Activated naive CD4-positive, alpha-beta T cell treated with anti-CD3 and anti-CD28 coated beads, Interleukin-2, amount 50 U/mL, for 72 hours (primary cell): ENCODE measurements at places on chromosomes 1 and 21. TPM values are rescaled to one million over a fixed set of nuclear protein-coding genes. Genes with fewer than 3 reads are reported as not detected.

The OR10J1 gene
- not detected for total RNA-seq

The VHLL gene
- not detected for total RNA-seq

The PPIAL4G gene
- total RNA-seq = 0.36 TPM

The PBX1 gene
- total RNA-seq = 0.19 TPM

The LYPD8 gene
- not detected for total RNA-seq

The CYP4X1 gene
- not detected for total RNA-seq

The CACNA1S gene
- total RNA-seq = not detected

The LRRC53 gene
- not detected for total RNA-seq

The EPRS1 gene
- 192 TPM for total RNA-seq

The RAB25 gene
- 0.89 TPM for total RNA-seq

The CLEC20A gene
- total RNA-seq = not detected

The SON gene
- total RNA-seq = 344 TPM

- no peak for DNase-seq
These were observed 7.6 kb downstream of the RASSF5 start for GRCh38 chr1:206514813-206515387.

GRCh38 chr1:235625340-235625739, 24.2 kb downstream of the GNG4 start:
- no peak for DNase-seq

- DNase-seq = no peak
These were observed 47.1 kb upstream of the LRRC3 start for GRCh38 chr21:44408226-44408625.

DNA sequence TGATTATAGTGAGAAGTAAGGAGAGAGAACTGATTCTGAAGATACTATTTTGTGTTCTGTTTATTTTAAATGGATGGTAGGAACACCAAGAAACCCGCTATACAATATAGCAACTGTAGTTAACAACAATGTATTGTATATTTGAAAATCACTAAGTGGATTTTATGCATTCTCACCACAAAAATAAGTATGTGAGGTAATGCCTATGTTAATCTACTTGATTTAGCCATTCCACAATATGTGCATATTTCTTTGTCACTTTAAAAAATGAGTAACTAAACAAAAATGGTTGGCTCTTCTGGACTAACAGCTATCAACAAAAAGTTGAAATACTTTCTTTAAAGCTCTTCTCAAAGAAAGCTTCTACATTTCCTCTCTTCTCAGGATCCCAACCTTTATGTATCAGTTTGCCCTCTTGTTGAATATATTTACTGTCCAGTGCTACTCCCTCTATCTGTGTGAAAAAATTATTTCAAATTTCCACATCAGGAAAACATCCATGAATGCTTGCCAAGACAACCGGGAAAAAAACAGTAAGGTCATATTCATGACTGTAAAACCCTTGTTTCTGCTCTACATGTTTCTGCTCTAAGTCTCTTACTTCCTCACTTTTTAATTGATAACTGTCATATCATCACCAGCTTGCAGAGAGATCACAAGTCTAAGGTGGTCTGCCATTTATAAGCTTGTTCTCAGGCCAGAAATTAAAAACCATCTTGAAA, 27.0 kb downstream of the CLCA4 start:
- DNase-seq = no peak

GRCh38 chr1:145805057-145805456, 18.8 kb downstream of the RNF115 start:
- DNase-seq = no peak

DNA sequence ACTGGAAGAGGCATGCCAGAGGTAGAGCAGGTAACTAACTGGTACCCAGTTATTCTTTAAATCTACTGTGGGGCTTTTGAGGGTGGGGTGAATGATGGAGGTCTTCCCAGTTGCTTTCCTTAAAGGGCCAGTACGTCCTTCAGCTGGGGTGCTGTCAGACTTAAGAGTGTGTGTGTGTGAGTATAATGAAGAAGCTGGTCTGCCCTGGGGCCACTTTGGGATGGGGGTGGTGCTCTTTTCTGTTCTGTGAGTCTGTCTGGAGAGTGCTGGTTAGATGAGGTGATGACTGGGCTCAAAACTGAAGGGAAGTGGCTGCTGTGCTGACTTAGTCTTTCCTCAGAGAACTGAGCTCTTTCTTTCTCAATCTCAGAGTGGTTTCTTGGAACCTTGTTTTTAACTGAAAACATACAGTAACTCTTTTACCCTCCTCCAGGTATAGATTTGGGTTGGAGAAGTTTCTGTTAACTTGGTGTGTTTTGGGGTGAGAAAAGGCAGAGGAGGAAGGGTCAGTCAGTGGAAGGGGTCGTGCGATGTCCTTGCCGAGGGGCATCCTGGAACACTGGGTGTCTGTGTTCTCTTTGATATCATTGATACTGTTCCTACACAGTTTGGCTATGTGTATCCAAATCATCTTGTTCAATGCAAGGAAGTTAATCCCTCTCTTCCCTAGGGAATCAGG, 746 bp downstream of the MACF1 start:
- peak; percentile 70 for DNase-seq

- no peak for DNase-seq
These were observed at the start of gene CD101 for GRCh38 chr1:117001254-117001927. CD101 (plus strand) TSS chr1:117001760; CDS start chr1:117001818, 58 bp downstream.

DNA sequence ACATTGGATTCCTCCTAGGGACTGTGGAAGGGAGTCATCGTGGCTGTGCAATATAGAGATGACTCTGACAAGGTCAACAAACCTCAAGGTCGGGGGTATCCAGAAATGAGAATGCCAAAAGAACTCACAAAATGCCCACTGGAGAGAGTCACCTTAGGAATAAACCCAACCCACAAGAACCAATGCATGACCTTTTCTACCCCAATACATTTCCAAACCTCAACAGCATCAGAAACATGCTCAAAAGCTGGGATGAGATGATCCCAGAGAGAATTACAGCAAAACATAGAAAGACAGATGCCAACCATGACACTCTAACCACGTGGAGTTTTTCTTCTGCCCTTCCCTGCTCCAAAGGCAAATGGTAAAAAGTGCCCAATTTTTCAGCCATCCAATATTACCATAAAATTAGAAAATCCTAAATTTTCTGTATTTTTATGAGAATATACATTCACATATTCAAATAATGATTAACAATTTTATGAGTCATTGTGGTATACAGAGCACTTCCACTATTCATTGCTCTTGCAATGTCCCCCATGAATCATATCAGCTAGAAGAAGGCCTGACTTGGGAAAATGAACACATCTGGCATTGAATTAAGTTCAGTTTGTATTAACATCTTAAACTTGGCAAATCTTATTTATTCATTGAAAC, 88.2 kb upstream of the PALMD start:
- no peak for DNase-seq

DNA sequence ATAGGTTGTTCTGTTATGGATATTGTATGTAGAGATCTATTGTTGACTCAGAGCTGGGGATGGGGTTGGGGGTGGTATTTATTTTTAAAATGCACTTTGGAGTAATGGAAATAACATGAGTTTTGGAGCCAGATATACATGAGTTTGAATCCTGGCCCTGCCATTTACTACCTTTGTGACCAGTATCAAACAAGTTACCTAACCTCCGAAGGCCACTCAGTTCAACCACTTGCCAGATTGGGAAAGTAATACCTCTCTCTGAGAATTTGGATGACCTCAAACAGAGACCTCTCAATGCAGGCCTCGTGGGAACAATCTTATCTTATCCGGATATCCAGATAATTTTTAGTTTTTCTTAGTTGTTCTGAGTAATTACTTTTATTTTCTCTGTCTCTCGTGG, 181.0 kb downstream of the FGGY start:
- DNase-seq = no peak

DNA sequence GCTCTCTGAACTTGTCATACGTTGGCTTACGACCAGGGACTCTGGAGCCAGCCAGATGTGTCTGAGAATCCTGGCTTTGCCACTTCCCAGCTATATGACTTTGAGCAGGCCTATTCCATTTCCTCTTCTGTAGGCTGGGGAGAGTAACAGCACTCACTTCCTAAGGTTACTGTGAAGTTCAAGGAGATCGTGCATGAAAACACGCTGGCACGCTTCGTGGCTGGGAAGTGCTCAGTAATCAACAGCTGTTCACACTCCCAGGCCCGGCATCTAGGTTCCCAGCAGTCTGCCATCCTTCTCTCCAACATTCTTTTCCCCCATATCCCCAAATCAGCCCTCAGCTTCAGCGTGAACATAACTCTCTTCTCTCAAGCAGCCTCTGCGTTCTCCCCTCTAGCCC, 2.0 kb downstream of the ASCL5 start:
- no peak for DNase-seq

- DNase-seq = no peak
These were observed 38.1 kb downstream of the GADD45A start for GRCh38 chr1:67723126-67723525.

DNA sequence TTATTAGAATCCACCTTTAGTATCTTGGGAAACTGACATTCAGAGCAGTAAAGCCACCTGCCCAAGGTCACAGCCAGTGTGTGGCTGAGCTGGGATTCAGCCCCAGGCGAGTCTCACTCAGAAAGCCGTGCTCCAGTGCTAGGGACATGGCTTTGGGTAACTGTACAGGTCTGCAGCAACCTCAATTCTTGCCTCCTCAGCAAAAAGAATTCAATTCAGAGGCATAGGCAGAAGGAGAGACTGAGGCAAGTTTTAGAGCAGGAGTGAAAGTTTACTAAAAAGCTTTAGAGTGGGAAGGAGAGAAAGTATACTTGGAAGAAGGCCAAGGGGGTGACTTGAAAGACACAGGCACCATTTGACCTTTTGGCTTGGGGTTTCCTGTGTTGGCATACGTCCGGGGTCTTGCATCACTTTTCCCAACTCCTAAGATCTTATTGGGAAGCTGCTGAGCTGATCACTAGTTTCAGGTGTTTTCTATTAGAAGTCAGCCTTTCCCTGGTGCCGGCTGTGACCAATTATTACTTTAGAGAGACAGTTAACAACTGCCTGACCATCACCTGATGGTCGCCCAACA, 529.3 kb downstream of the MATN1 start:
- no peak for DNase-seq

DNA sequence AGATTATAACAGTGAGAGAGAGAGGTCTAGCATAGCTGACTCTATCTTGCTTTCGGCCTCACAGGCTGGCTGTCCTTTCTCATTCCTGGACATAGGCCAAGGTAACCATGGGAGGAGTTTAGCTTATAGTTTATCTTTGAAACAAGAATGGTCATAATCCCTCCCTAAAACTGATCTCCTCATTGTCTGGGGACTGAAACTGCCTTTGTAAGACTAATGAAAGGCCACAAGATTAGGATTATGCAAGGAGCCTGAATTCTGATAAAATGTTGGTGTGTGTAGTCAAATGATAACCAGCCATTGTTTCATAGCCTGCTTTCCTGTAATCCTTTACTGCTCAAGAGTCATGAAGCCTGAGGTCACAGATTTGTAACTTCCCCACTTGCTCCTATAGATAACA, 131.9 kb upstream of the LYPLAL1 start:
- no peak for DNase-seq

DNA sequence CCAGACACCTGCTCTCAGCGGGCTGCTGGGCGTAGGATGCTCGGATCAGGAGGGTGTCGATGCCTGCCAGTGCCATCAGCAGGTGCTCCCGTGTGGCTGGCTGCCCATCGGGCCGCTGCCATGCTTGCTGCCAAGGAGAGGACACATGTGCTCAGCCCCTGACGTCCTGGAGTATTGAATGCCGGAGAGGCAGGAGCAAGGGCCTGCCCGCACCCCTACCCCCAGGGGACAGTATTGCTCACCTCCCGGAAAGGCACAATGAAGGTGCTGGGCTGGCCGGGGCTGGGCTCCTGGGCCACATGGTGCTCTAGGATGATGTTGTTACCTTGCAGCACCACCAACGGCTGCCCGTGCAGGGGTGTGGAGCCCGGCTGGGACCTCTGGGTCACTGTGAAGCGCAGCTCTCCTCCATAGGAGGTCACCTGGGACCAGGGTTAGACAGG, 61.5 kb downstream of the HSPG2 start:
- DNase-seq = no peak

DNA sequence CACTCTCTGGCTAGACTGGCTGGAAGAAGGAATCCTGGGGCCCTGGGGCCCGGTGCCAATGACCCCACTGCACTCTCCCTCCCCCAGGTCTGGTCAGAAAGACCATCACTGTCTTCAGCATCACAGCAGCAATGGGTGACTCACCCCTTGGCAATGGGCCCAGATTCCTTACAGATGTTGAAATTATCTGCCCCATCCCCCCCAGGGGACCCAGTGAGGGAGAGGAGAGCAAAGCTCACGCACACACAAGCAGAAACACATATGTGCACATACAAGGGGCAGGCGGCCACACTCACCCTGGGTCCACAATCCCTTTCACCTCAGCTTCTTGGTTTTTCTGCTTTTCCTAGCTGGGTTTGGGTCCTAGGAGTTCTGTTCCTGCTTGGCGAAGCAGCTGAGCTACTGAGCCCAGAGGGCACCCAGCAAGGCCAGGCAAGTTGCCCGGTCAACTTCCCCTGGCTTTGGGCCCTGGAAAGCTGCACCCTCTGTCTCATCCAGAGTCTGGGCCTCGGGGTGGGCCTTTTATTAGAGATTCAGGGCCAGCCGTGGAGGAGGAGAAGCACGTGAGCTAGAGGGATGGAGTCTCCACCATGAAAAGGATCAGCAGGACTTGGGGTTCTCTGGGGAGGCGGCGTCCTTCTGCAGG, 2.6 kb downstream of the COL16A1 start:
- peak; percentile 22 for DNase-seq

- no peak for DNase-seq
These were observed 33.1 kb downstream of the SIPA1L2 start for GRCh38 chr1:232596666-232597303.

GRCh38 chr1:19433719-19433998, 51.7 kb downstream of the CAPZB start:
- DNase-seq = no peak

DNA sequence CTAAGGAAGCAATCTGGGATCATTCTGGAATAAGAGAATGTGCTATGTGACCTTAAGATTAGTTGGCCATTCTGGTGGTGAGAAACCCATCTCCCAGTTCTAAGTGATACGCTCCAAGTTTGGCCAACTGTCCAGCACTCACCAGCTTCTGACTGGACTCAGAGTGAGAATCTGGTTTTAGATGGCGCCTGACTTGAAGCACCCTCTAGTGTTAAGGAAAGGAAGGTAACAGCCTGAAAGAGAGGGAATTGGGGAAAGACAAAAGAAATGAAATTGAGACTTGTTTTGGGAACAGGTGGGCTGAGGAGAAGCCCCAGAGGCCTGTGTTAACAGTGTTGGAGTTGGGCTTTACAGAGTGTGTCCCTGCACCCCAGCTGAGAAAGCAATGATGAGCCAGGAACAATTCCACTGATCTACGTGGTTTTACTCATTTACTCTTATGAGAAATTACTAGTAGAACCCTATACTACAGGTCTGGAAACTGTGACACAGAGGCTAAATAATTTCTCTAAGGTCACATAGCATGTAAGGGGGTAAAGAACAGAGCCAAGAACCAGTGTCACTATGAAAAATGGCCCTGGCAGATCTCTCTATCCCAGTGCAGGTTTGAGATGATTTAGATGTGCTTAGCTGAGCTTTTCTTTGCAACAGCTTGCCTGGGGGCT, 9.3 kb upstream of the FCAMR start:
- DNase-seq = no peak

- DNase-seq = no peak
These were observed 19.9 kb downstream of the NPL start for GRCh38 chr1:182809414-182809957.

GRCh38 chr1:235105051-235106043, 23.3 kb downstream of the TOMM20 start:
- DNase-seq = no peak
